ENCODE measurements at places on chromosomes 6 and 20.

DNA sequence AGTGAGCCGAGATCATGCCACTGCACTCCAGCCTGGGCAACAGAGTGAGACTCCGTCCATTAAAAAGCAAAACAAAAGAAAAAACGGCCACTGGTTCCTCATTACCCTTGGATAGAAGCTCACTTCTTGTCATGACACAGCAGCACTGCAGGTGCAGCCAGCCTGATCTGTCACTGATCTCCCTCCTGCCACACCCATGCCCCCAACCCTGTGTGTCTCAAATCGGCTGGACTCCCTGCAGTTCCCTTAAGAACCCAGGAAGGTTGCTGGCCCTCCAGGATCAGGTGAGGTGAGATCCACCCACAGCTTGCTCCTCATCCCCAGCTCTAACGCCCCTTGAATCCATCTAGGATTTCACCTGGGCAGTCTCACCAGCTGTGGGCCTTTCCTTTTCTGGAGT is 26.3 kb upstream of the NNAT start:
- no peak for DNase-seq

GRCh38 chr6:122752459-122752858 is 27.1 kb upstream of the FABP7 start:
- no peak for DNase-seq

DNA sequence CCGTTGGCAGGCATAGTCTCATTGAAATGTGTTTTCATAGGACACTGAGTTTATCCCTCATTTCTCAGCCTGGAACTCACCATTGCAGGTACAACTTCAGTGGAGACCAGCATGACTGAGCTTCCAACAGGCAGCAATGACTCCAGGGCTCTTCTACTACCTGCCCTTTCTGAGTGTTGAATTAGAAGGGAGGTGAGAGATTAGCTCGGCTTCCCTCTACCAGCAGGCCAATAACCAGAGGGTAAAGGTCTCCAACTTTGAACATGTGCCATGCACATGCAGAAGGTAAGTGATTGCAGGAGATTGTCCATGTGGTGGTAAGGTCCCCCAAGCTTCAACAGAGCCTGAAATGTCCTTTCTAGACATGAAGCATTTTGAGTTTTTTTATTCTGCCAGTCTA is 233.8 kb upstream of the SUPT3H start:
- no peak for DNase-seq

- DNase-seq: no peak
Measured at GRCh38 chr6:142802124-142802523, 142.9 kb downstream of the HIVEP2 start.

DNA sequence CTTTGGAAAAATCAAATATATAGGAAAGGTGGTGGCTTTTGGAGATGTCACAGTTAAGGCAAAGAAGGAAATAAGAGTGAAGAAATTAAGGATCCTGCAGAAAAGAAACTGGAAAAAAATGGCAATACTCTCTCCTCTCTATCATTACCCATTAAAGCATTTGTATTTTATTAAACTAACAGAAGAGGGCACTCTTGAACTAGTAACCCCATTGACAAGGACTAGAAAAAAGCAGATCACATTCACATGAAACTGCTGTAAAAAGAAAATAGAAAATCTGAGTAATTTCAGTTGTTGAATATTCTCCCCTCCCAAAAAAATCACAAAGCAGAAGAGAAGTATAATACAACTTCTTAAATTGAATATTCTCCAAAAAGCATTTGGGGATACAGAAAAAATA is 104.1 kb upstream of the SLC35B3 start:
- DNase-seq: no peak

GRCh38 chr20:19465536-19465935 is 253.1 kb downstream of the SLC24A3 start:
- DNase-seq: no peak

GRCh38 chr20:12152996-12153395 is 235.3 kb downstream of the BTBD3 start:
- no peak for DNase-seq

GRCh38 chr6:159074120-159074684 is 29.4 kb upstream of the TAGAP start:
- peak; percentile 55 for DNase-seq

GRCh38 chr20:17969278-17969883 is 563 bp downstream of the MGME1 start:
- DNase-seq: peak; percentile 71

GRCh38 chr20:9837634-9838033 is 1.2 kb downstream of the PAK5 start:
- no peak for DNase-seq

DNA sequence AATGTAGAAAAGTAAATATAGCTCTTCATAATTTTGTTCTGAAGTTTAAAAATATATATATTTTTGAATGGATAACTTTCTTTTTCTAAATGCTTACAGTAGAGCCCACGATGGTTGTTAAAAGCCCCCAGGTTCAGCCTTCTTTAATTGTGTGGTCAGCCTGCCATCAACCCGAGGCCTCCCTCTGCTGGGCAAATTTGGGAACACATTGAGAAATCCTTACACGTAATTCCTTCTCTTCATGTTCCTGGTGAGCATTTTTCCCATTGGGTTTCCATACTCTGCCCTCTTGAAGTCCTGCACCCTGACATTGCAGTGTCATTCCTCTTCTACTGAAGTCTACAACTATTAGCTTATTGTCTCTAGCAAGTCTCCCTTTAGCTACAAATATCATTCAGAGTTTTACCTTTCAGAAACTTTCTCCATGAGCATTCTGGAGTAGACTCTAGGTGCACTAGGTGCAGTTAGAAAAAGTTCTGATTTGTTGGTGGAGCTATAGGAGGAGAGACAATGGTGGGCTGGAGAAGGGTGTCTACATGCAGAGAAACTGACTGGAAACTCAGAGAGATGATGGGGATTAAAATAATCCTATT is 40.6 kb downstream of the TRIM38 start:
- peak; percentile 74 for DNase-seq

GRCh38 chr6:37897818-37898515 is 78.4 kb downstream of the ZFAND3 start:
- no peak for DNase-seq

- no peak for DNase-seq
Measured at GRCh38 chr6:30615958-30616810, 859 bp downstream of the PPP1R10 start.

DNA sequence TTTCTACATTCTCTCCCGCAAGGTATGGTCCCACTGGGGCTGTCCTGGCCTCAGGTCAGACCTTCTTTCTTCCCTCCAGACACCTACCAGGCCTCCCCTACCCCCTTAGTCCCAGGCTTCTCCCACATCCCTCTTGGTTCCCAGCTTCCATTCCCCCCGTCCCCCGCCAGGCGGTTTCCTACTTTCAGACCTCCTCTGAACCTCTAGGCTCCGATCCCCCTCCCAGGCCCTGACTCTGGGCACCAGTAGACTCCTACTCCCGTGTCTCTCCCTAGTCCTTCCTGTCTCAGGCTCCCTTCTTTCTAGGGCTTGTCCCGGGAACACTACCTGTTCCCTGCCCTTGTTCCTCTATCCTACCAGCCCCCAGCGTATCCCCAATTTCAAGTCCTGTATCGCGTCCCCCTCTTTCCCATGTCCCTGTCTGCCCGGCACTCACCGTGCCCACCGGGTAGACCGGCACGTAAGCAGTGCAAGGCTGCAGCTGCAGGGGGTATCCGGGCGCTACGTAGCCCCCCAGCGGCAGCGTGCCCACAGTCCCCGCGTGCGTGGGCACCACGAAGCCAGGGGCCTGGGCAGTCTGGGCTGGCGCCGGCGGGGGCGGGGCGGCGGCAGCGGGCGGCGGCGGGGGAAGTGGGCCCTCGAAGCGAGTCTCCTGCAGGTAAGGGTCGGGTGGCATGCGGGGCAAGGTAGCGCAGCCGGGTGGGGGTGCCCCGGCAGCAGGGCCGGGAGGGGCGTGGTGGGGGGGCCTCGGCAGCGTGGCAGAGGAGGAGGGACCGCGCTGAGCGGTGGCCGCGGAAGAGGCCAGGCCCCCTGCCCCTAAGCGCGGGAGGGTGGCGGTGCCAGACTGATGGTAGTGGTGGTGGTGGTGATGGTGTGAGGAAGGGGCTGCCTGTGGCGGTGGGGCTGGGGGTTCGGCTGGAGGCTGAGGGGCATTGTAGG is 1.5 kb downstream of the PRRT1 start:
- no peak for DNase-seq

GRCh38 chr6:155165029-155165710 is 98.6 kb upstream of the CLDN20 start:
- DNase-seq: no peak

- DNase-seq: no peak
Measured at GRCh38 chr20:18363708-18364107, 75.4 kb downstream of the ZNF133 start.

- DNase-seq: peak; percentile 71
Measured at GRCh38 chr6:130760006-130760405, 67.2 kb upstream of the SMLR1 start.
